ENCODE measurements at places on chromosomes 13 and 19.

- no peaks in the 10 kb centered on the region for H3K36me3 ChIP-seq
- no peaks in the 10 kb centered on the region for H3K27me3 ChIP-seq
- no peak overlapping the region for H3K27ac ChIP-seq
- peak overlapping the region; percentile 49 for H3K4me3 ChIP-seq
- peaks cover 28% of the 10 kb centered on the region for H3K4me1 ChIP-seq
Measured at GRCh38 chr19:4980838-4981680, 12.1 kb downstream of the KDM4B start.

- peak overlapping the region; percentile 95 for H3K27ac ChIP-seq
- H3K27me3 ChIP-seq: no peaks in the 10 kb centered on the region
- no peak overlapping the region for H3K4me3 ChIP-seq
Measured at GRCh38 chr13:87123987-87124784, 547.0 kb upstream of the SLITRK5 start.

DNA sequence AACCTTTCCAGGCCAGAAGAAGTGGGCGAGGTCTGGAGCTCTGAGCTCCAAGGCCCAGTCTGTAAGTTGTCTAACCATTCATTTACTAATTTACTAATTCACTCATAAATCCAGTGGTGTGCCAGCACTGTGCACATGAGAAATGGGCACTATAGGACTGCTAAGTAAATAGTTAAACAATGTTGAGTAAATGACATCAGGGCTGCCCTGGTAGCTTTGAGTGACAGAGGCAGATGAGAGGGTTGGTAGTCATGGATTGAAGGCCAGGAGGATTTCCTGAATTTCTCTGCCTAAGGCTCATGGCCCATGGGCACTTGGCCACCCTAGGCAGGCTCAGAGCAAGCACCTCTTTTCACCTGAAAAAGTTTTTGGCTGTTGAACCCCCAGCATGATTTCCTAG, 216.9 kb upstream of the RXFP2 start:
- no peaks in the 10 kb centered on the region for H3K27me3 ChIP-seq
- H3K4me1 ChIP-seq: no peaks in the 10 kb centered on the region
- H3K4me3 ChIP-seq: no peak overlapping the region
- DNase-seq: no peak

GRCh38 chr13:112331675-112332074, 44.5 kb upstream of the SPACA7 start:
- H3K27me3 ChIP-seq: peaks cover 2% of the 10 kb centered on the region
- DNase-seq: no peak
- no peak overlapping the region for H3K4me3 ChIP-seq
- peaks cover 5% of the 10 kb centered on the region for H3K4me1 ChIP-seq
- peaks cover 2% of the 10 kb centered on the region for H3K36me3 ChIP-seq

DNA sequence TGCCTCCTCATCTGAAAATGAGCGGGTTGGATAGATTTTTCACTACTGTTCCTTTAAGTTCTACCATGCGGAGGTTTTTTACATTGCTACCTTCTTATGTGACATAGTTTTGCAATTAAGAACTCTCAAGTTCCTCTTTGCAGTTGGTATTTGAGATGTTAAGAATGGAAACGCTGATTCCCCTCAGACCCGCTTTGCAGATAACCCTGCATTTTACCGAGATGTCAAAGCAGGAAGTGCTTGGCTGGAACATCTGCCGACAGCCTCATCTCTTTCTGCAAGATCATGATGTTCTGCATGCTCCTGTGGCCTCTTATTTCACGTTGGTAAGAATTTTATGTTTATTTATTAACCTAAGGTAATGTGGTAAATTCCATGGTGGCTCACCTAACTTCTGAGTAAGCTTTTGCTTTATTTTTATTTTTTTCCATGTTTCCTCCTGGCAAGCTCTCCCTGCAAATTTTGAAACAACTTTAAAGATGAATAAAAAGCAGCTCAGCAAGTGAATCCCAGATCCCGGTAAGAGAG, 22.5 kb downstream of the PABPC3 start:
- no peaks in the 10 kb centered on the region for H3K27me3 ChIP-seq
- H3K36me3 ChIP-seq: peaks cover 9% of the 10 kb centered on the region
- no peak for DNase-seq
- no peak overlapping the region for H3K27ac ChIP-seq
